ENCODE measurements at places on chromosomes 3 and 15.
A peak's percentile ranks its signal among the peaks of the same experiment; 100 is the strongest.

- no peak for DNase-seq
These were observed 439.4 kb downstream of the RAP2B start for GRCh38 chr3:153601374-153601853.

- DNase-seq = no peak
These were observed 30.7 kb downstream of the NPTN start for GRCh38 chr15:73602446-73602843.

GRCh38 chr3:78634316-78634715, 1133.5 kb downstream of the ROBO1 start:
- DNase-seq = no peak

GRCh38 chr15:55707951-55708350, 35.0 kb downstream of the PRTG start:
- no peak for DNase-seq

- DNase-seq = no peak
These were observed 2.0 kb downstream of the MECOM start for GRCh38 chr3:169661361-169662131.

DNA sequence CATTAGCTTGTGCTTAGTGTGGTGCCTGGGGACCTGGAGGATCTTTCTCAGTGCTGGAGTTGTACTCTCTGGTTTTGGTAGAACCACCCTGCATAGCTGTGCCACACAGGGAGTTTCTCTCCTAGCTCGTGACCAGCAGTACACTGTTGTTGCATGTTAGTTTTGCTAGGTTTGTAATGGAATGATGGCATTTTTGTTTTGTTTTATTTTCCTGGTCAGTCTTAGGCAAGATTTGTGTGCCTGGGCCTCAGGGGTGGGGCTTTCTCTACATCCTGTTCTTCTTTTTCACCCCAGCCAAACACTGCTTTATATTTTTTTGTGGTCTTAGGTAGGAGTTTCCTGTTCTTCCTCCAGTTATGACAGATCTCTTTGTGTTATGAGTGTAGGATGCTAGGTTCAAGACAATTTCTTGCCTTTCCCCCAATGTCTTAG, 534.5 kb upstream of the KCNMB2 start:
- no peak for DNase-seq

GRCh38 chr3:177724020-177724638, 526.8 kb upstream of the TBL1XR1 start:
- no peak for DNase-seq

DNA sequence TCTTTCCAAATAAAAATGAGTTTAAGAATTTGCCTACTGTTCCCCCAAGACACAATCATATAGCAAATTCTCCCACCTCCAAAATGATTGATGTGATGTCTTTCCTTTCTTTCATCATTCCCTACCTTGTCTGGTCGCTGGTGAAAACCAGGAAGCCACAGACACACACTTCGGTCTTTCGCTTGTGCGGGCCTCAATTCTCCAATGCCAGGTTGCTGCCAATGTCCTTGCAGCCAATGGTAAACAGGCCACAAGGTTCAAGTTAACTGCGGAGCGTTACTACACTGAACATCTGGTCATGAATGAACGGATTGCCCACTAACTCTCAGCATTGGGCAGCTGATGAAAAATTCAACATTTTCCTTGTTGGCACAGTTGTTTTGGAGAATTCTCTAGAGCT, 192.2 kb downstream of the FOXP1 start:
- no peak for DNase-seq

GRCh38 chr3:161579395-161580126, 83.0 kb downstream of the OTOL1 start:
- no peak for DNase-seq

- DNase-seq = no peak
These were observed 70.5 kb upstream of the GOLGA8B start for GRCh38 chr15:34653992-34654391.

- DNase-seq = no peak
These were observed at the start of gene TMIE for GRCh38 chr3:46701181-46701939. TSS of gene TMIE (plus strand) at chr3:46701392. CDS start at chr3:46701488, 96 bp downstream.

- peak; percentile 5 for DNase-seq
These were observed 78.3 kb upstream of the CDIN1 start for GRCh38 chr15:36501063-36501678.

GRCh38 chr3:16277471-16277870, 12.5 kb downstream of the OXNAD1 start:
- DNase-seq = no peak

DNA sequence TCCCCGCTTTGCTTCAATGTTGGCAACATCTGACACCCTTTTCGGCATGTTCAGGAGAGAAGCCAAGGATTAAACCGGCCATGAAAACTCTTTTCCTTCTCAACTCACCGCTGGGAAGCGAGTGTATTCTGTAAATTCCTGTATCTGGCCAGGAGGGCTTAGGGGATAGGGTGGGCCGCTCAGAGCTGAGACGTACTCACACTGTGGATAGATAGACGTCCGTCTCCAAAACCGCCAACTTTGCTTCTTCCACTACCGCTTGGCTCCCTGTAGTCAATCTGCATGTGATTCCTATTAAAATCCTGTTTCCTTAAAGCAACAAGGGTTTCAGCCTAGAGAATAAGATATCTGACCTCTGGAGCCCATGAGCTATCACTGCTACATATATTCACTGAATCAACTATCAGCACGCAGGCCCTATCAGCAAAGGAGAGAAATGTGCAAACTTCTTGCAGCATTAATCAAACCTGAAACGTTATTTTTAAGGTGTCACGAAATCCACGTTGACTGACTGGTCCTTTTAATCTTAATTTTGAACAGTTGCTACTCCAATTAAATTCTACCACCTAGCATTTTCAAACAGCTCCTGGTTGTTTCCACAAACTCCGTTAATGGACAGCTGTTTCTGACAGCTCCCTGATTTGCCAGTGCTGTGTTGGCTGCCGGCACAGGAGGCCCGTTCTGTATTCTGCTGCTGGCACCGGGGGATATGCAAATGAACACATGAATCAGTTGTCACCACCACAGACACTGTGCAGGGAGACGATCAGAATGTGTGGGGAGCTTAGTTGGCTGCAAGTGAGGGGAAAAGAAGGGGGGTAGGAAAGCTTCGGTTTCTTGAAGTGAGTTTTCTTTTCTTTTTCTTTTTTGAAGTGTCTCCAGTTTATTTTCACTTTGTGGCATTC, 438.9 kb upstream of the ARRDC4 start:
- no peak for DNase-seq

- no peak for DNase-seq
These were observed 5.1 kb upstream of the HAPLN3 start for GRCh38 chr15:88900309-88900981.

GRCh38 chr15:58227706-58228543, 89.7 kb downstream of the AQP9 start:
- DNase-seq = peak; percentile 35

DNA sequence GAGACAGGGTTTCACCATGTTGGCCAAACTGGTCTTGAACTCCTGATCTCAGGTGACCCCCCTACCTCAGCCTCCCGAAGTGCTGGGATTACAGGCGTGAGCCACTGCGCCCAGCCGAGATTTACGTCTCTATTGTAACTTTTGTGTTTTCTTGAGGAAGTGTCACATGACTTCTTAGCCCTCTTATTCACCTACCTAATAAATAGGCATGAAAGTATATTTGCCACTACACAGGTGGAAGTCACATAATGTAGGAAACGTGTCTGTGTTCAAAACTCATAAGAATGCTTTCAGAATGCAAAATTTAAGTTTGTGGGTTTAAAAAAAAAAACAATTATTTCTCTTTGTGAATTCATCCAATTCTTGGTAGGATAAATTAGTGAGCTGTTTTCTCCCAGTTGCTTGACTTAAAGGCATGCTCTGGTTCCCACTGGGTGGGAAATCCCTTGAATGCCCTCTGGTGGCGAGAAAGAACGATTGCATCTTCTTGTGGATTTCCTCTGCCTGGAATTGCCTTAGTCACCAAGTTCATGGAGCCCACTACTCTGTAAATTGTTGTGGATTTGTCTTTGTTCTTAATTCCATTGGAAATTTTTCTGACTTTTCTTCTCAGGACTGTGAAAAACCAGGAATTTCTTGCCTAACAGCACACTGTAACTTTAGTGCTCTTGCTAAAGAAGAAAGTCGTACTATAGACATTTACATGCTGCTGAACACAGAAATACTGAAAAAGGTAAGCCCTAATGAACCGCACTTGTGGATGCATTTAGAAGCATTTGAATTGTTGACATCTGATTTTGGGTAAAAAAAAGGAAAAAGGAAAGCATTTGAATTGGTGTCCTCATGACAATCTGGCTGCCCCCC, 82.2 kb upstream of the CTDSPL start:
- DNase-seq = peak; percentile 54

DNA sequence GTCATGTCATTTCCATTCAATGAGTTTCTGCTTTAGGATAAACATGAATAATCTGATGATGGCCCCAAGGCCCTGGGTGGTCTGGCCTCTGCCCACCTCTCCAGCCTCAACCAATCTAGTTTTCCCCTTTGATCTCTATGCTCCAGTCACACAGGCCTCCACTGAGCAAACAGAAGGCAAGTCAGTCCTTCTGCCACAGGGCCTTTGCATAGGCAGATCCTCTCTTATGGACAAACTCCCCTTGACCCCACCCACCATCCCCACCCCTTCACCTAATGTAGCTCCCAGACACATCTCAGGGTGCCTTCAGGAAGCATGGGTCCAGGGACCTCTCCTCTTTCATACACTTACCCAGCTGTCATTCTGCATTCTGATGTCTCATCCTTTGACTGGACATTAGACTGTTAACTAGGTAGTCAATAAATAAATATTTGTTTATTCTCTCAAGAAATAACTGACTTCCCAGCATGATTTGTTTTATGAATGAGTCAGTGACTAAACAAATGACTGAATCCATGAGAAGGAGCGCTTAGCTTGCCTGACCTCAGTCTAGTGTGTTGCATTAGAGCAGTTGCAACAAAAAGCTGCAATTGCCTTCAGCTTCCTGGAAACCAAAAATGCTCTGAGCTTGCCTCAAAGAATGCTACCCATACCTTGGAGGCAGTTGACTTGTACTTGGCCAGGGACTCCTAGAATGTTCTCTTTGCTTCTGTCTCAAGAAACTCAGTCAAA, 386.6 kb upstream of the WNT5A start:
- no peak for DNase-seq

- DNase-seq = no peak
These were observed 108.2 kb upstream of the MBNL1 start for GRCh38 chr3:152160350-152161011.

- no peak for DNase-seq
These were observed 197.9 kb downstream of the RYR3 start for GRCh38 chr15:33508703-33509102.

DNA sequence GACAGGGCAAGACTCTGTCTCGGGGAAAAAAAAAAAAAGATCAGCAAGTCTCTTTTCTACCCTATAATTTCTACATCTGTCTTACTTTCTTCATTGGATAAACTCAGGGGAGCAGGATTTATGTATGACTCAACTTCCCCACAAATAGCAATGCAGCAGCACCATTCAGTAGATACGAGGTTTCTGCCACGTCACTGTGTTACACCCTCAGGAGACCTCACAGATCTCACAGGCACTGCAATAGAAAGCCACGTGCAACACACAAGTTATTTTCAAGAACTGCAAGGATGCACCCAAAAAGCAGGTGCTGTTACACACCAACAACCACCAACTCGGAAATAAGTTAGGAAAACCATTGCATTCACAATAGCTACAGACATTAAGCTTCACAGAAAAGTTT, 30.2 kb downstream of the TSPAN3 start:
- no peak for DNase-seq

DNA sequence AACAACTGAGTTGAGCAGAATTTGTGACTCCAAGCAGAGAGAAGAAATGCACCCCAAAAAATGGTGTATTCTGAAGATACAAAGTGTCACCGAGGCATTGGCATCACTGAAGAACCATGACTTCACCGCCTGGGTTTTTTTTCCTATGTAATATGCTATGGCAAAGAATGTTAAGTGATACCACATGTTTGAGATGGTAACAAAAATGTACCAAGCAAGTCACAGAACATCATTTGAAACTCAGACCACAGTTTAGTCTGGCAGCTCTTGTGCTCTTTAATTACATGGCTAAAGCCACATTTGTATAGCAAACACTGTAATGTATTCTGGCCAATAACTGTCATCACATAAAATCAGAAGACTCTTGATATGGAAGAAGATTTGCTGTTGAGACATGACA, 323.5 kb downstream of the ULK4 start:
- DNase-seq = no peak

GRCh38 chr3:107710851-107711250, 188.1 kb downstream of the BBX start:
- DNase-seq = no peak

DNA sequence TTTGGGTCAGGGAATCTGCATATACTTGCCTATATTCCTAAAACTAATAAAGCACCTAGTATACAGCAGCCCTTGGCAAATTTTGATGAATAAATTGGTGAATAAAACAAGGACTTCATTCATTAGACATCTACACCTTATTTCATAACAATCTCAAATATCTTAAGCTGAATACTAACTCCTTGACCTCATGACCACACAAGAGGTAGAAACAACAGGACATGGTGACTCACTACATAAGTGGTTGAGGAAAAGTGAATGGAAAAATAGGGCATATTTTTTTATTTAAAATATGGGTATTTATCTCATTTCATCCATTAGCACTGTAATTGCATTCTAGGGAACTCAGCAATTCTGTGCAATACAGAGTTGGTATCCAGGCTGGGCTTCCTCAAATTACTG, 7.8 kb upstream of the STAC start:
- no peak for DNase-seq

- DNase-seq = no peak
These were observed 9.2 kb downstream of the NFKBIZ start for GRCh38 chr3:101858464-101859030.

DNA sequence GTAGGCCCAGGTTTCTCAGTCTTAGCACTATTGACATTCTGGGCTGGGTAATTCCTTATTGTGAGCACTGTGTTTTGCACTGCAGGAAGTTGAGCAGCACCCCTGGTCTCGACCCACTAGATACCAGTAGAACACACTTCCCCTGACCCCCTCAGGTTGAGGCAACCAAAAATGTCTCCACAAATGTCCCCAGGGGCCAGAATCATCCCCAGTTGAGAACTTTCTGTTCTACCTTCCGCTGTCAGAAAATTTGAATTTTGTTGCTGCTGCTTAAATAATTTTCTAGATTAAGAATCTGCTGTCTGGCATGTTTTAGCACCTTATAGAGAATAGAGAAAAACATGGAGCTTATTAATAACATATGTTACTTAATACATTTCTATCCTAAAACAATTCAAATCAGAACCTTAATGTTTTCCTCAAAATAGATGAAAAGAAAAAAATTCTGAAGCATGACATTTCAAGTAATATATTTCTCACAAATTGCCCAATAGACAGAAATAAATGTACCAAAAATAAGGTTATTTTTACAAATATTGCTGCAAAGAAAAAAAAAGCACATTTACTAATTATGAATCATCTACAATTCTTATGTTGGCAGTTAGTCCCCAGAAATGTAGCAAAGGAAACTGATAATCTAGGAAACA, 13.2 kb upstream of the THRB start:
- no peak for DNase-seq

- no peak for DNase-seq
These were observed 40.3 kb downstream of the KCNAB1 start for GRCh38 chr3:156160647-156161046.

DNA sequence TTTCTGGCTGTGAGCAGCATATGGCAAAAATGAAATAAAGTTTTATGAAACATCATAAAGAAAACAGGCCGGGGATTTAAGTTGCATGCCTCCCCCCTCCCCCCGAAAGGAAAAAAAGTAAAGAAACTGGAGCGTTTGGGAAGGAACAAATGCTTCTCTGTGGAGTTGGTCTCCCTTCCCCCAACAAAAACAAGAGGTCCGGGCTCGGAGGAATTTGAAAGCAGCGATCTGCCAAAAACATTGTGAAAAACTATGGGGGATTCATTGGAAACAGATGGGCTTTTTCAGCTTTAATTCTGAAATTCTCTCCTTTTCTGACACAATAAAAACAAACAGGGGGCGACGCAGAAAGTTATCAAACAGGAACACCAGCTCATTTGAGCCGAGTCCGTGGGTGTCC, 17.0 kb downstream of the RGMA start:
- DNase-seq = no peak
